ENCODE measurements at places on chromosomes 4 and X.

DNA sequence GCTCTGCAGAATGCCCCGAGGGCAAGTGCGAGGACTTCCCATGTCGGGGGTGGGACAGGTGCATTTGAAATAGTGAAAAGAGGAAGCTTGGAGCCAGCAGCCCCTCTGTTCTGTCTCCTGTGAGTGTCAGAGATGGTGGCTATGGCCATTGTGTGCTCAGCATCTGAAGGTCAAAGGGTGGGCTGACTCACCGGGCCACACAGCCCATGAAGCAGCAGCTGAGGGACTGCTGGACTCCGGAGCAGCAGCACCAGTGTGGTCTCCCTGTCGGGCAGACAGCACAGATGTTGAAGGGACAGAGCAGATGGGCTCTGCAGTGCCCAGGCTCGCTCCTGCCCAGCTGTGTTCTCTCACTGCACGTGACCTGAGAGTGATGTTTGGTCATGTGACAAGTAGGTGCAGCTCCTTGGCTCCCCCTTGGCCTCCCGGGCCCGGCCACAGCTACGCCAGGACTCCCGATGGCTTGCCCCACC is 53.5 kb downstream of the TBC1D14 start:
- DNase-seq: no peak

- no peak for DNase-seq
Observed at GRCh38 chr4:69056921-69057550, 39.2 kb upstream of the UGT2B7 start.

DNA sequence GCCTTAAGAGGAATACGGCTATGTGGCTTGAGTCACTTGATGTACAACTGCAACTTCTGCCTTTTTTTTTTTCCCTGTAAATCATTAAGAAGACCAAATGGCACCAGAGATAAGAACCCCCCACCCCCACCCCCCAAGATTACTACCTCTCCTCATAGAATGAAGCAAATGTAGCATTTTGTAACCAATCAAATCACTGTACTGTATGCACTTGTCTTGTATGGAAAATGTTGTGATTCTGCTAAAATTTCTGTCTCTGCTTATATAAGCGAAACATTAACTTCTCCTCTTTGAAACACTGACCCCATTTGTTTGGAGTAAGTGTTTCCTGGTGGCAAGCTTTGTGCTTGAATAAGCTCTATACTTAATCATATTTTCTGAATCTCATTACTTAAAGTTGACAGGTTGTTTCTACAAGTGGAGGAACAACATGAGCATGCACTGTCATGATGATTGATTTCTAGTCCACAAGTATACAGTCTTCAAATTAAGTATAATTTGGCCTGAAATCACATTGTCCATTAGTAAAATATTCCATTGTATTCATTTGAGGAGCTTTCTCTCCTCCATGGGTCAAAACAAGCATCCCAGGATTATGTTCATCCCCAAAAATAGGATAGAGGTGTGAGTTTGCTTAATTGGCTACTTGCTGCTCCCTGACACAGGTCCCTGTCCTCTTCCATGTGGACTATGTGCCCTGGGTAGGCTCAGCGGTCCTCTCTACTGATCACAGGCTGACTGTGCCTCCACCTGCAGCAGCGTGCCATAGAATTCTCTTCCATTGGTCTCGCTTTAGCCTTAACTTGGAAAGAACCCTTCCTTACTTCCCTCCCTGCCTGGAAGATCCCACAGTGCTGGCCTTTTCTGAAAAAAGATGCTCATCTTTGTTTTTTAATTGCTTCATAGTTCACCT is 104.0 kb upstream of the BMP2K start:
- DNase-seq: no peak

- DNase-seq: peak; percentile 36
Observed at GRCh38 chrX:56248492-56248891, 16.3 kb downstream of the KLF8 start.

- peak; percentile 14 for DNase-seq
Observed at GRCh38 chr4:183987987-183988392, 82.9 kb downstream of the STOX2 start.

DNA sequence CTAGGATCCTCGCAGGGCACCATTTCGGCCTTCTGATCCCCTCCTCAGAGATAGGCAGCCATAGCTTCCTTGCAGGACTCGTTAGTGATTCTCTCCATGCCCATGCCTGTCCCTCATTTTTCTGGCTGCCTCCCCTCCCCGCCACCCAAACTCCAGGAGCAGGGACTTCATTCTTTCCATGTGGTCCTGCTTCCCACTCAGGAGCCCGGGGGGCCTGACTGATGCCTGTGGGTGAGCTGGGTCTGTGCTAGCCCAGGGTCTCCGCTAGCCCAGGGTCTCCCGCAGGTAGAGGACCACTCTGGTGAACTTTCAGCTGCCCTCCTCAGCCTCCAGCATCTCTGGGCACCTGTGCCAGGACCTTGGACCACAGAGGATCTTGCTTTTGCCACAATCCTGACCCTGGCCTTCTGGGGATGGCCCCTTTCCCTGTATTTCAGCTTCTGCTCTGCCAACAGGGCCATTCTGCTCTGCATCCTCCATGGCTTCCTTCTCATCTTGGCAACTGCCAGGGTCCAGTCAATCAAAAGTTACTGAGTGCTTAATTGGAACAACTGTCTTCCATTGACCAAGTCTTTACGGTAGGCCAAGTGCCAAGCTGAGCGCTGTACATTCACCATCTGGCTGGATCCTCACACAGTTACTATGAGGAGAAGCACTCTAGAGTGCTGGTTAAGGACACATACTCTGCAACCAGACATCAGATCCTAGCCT is 152.2 kb downstream of the EFNB1 start:
- no peak for DNase-seq
